ENCODE measurements at places on chromosomes 7 and 10.
A peak's percentile ranks its signal among the peaks of the same experiment; 100 is the strongest.

- no peak for DNase-seq
Measured at GRCh38 chr7:81005254-81005653, 86.4 kb upstream of the SEMA3C start.

GRCh38 chr10:91198781-91199180 is 21.7 kb upstream of the PCGF5 start:
- DNase-seq: peak; percentile 69

DNA sequence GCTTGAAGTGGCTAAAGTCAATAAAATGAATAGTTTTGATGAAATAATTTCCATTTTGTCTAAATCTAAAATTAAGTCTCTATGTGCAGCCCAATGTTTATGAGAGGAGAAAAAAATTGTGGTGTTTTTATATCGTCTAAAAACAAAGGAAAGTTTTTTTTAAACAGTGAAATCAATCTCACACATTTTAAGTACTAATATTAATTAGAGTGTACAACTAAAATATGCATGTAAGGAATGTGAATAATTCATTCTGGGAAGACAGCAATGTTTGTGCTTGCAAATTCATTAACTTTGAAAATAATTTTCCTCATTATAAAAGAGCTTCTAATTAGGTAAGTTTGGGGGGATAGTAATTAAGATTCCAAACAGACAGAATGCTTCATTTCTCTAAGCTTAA is at the start of gene NPVF:
Gene NPVF, minus strand, starts transcription at position 101 of the 400 bp plus-strand sequence. Its CDS starts 47 bp downstream, at position 54.
- DNase-seq: no peak

DNA sequence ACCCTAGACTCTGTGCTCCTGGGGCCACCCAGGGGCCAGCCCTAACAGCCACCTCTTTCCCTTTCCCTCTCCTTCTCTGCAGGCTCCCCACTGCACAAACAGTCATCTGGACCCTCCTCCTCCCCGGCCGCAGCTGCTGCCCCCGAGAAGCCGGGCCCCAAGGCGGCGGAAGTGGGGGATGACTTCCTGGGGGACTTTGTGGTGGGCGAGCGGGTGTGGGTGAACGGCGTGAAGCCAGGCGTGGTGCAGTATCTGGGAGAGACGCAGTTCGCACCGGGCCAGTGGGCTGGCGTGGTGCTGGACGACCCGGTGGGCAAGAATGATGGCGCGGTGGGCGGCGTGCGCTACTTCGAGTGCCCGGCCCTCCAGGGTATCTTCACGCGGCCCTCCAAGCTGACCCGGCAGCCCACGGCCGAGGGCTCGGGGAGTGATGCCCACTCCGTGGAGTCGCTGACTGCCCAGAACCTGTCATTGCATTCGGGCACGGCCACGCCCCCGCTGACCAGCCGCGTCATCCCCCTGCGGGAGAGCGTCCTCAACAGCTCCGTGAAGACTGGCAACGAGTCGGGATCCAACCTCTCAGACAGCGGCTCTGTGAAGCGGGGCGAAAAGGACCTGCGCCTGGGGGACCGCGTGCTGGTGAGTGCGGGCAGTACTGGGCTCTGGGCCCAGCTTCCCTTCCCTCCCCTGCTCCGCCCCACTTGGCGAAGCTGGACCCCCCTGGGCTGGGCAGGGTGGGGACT is 49.3 kb downstream of the CLIP2 start:
- no peak for DNase-seq

DNA sequence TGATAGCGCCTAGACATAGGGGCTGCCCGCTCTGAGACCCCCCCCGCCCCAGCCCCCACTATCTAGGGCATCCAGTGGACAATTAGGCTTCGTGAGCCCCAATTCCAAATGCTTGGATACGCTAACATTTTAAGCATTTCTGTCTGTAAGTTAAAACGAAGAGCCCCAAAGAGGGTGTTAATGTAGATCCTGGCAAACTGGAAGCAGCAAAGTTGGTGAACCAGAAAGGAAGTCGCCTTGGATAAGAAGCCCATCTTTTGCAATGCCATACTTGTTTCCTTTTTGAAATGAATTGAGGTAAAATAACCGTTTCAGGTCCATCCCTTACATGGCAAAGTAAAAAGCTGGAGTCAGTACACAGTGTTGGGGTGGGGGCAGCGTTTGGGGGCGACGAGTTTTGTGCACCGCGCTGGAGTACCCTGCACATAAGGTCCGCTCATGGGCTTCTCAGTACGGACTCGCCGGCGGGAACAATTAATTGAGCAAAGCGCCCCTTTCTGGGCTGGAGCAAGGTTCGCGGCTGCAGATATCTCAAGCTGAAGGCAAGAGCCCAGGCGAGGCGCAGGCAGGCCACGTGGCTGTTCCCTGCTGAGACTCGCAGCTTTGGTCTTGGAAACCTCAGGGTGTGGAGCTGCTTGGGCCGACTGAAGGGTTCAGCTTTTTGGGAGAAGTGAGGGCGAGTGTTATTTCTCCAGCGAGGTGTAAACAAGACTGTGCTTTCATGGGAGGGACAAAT is 1.4 kb upstream of the TWIST1 start:
- DNase-seq: peak; percentile 62

DNA sequence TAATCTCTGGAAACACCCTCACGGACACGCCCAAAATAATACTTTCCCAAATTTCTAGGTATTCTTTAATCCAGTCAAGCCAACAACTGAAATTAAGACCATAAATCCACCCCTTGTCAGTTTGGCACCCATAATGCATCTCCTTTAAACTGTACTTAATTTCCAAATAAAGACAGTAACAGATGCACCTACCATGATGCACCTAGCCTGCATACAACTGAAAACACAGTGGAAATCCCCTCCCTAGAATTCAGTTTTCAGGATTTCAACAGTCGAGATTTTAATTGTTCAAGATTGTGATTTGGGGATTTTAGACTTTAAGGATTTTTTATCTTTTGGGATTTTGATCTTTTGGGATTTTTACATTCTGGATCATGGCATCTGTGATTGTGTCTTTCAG is 17.1 kb downstream of the STK17A start:
- DNase-seq: no peak

DNA sequence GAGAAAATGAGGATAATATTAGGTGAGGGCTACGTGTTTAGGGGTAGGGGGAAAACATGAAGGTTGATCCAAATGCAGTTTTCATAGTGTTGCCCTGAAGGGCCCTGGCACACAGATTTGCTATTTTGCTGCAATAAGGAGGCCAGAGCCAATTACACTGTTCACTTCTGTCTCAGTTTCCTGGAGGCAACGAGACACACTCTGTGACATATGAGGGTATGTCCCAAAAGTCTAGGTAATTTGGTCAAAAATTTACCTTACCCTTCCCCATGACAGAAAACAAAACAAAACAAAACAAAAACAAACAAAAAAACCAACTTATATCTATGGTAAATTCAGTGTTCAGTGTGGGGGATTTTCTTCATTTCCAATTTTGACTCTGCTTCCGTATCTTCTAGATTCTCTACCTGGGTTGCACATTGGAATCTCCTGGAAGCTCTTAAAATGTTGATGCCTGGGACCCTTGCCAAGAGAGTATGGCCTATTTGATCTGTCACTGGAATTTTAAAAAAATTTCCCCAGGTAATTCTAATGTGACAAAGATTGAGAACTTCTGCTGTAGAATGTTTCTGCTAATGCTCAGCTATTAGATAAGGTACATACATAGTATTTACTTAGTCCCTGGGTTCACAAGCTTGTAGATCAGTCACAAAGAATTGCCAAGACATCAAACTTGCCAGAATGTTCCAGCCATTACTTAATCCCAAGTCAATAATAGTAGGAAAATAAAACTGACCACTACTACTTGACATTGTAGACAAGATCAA is 139.5 kb downstream of the SEMA3E start:
- no peak for DNase-seq

GRCh38 chr7:151451156-151451555 is 11.2 kb upstream of the CRYGN start:
- no peak for DNase-seq

- DNase-seq: no peak
Measured at GRCh38 chr10:4016214-4016740, 231.3 kb upstream of the KLF6 start.

DNA sequence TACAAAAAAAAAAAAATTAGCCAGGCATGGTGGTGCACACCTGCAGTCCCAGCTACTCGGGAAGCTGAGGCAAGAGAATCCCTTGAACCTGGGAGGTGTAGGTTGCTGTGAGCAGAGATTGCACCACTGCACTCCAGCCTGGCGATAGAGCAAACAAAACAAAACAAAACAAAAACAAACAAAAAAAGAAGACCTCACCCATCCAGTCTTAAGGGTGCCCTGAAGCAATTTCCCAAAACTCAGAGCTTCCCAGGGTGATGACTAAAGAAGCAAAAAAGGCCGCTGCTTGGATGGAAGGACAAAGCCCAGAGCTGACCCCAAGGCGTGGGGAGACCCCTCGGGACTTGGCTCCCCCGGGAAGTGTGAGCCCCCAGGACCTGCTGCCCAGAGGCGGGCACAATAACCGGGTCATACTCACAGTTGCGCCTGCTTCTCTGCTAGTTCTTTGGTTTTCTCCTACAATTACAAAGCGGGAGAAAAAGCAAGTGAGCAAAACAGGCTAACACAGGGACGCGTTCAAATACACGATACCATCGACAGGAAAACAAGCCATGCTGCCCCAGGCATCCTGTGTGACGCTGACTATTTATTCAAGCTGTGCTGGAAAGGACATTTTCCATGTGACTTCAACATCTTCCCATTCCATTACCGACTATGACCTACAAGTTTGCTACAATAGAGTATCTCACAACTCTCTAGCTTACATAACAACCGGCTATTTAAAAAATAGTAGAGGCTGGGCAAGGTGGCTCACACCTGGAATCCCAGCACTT is 29.9 kb downstream of the PAPOLB start:
- no peak for DNase-seq

DNA sequence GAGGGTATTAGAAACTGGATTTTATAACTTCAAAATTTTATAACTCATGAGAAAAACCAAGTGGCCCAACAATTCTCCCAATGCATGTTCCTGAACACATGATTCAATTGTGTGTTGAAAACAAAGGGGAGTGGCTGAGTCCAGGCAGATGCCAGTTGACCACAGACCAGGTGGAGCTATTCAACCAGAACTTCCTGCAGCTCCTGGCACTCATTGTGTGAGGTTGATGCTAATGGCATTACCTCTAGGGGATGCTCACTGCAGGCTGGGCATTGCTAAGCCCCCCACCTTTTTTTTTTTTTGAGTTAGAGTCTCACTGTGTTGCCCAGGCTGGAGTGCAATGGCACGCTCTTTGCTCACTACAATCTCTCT is 20.3 kb downstream of the MYOF start:
- DNase-seq: no peak

GRCh38 chr10:69056536-69057260 is 31.2 kb upstream of the SRGN start:
- no peak for DNase-seq

GRCh38 chr7:79221211-79221610 is 232.3 kb downstream of the MAGI2 start:
- DNase-seq: no peak

- DNase-seq: no peak
Measured at GRCh38 chr10:33434933-33435332, 100.5 kb upstream of the NRP1 start.
